ENCODE measurements at places on chromosomes 7 and 10.

GRCh38 chr7:88670536-88670935 lies 89.0 kb upstream of the ZNF804B start:
- no peak for DNase-seq

- DNase-seq, result no peak
These were observed 94.8 kb upstream of the HDAC9 start for GRCh38 chr7:18400726-18401125.

DNA sequence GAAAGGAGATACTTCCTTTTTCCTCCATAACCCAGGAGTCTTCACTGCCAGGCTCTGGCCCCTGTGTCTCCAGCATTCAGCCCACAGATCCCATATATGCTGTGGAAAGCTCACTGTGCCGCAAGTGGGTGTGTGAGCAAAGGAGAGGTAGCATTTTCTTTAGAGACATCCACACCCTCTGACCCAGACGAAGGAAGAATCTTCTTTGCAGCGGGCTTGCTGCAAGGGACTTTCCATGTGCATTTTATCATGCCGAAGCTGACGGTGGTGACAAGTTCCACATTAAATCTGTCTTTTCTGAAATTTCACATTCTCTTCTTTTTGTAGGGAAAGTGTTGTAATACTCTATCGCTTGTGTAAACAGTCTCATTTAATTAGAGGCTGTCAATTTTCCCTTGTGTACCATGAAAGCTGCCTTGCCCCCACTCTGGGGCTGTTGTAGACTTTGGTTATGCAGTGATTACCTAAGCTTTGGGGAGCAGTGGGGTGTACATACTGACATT lies 409.5 kb downstream of the SUGCT start:
- no peak for DNase-seq

DNA sequence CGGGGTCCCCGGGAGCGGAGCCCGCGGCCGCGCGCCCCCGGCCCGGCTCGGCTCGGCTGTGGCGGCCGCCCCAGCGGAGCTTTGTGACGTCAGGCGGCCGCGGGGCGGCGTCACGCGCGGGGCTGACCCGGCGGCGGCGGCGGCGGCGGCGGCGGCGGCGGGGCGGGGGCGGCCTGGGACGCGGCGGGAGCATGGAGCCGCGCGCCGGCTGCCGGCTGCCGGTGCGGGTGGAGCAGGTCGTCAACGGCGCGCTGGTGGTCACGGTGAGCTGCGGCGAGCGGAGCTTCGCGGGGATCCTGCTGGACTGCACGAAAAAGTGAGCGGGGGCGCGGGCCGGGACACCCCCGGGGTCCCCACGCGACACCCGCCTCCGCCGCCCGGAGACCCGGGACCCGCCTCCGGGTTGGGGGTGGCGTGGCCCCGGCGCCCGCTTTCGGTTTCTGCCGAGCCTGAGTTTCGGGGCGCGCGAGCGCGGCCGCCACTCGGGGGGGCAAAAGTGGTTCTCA lies at the start of gene PWWP2B:
TSS of gene PWWP2B (plus strand) at position 165 of the 506 bp plus-strand sequence. CDS start at position 192, 27 bp downstream.
- DNase-seq, result peak; percentile 27

GRCh38 chr7:113945018-113945938 lies 26.5 kb upstream of the PPP1R3A start:
- DNase-seq, result no peak

- no peak for DNase-seq
These were observed 71.4 kb upstream of the NFKB2 start for GRCh38 chr10:102324061-102324460.

GRCh38 chr7:147911201-147911601 lies 679.4 kb upstream of the C7orf33 start:
- no peak for DNase-seq

DNA sequence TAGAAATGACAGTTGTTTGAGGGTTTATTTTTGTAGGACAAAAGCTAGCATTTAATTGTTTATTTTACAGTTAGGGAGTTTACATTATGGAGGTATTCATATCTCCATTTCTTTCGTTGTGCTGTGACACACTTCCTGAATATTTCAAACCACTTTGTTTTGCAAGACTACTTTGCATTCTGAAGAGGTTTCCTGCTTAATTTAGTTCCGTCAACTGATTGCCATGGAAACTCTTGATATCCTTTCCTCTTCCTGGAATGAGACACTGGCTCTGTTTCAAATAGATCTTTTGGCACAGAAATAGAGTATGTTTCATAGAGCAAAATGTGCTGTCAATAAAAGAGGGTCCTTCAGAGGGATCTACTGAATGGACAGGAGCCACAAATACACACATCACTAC lies 159.5 kb upstream of the AGR3 start:
- peak; percentile 56 for DNase-seq

DNA sequence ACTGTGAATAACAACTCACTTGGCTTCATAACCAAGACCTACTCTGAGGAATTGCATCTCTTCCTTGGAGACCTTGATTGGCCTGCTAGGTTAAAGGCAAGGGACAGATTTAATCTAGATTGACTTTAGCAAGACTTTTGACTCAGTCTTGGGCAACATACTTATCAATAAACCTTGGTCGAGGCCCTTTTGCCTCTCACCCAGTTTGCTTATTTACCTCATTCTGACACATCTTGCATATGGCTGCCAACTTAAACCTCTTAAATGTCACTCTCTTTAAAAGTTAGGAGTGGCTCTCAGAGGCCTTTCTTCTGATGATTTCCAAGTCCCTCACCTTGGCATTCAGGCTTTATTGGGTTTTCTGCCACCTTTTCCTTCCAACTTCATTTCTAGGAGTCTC lies 124.5 kb downstream of the BAMBI start:
- DNase-seq, result no peak

GRCh38 chr10:132319853-132320653 lies 11.9 kb upstream of the LRRC27 start:
- DNase-seq, result peak; percentile 89

DNA sequence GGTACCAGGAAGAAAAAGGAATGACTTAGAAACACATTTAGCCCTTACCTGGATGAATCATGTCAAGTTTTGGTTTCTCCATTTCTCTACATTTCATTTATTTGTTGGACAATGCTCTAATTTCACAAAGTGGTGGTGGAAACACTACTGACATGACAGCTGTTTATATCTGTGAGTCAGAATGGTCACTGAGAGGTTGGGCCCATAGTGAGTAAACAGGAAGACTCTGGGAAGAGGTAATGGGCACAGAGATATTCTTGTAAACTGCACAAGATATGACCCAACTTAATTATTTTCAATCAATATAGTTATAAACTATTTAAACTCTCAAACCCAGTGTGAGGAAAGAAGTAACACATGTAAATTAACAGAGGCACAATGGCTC lies 176.3 kb upstream of the MEOX2 start:
- DNase-seq, result no peak

DNA sequence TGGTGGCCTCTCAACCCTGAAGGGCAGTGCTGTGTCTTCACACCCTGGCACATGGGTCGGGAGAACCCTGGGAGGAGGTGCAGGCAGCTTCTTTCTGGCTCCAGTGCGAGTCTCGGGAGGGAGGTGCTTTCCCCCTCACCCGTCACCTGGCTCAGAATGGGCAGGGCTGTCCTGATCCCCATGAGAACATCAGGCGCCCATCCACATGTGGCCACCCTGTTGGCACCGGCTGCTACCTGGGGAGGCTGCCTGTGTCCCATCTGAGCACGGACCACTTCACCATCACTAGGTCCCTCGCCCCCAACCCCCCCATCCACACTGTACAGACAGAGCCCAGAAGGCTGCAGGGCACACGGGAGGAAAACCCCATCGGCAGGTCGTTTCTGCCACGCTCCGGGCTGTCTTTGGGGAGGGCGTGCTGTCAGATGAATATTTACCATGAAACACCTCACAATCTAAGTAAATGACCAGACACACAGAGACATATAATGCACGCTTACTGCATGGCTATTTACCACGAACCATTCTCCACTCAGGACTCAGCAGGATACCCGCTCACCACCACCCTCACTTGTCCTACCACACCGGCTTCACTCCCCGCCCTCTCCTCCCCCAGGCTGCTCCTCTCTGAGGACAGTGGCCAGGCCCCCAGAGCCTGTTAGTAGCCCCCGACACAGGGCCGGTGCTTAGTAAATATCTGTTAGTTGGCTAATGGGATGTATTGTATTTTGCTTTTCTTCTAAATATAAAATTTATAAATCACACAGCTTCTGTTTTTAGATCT lies 282.2 kb downstream of the DNAJB6 start:
- no peak for DNase-seq

DNA sequence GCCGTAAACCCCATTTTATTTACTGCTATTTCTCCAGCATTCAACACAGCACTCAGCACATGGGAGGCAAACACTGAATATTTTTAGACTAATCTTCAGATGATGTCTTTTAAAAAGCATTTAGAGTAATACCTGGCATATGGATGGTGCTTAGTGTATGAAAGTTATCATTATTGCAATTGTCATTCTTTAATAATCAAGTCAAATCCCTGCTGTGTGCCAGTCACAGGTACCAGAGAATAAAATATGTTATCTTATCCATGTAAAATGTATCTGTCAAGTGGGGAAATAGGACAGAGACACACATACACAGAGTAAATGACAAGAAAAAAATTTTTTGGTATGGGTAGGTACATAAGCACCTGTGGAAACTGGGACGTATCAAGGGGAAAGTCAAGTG lies 18.5 kb downstream of the ANKRD22 start:
- no peak for DNase-seq

- no peak for DNase-seq
These were observed 40.3 kb upstream of the EFCAB10 start for GRCh38 chr7:105621617-105622016.

GRCh38 chr10:8171008-8171407 lies 116.5 kb downstream of the GATA3 start:
- no peak for DNase-seq

DNA sequence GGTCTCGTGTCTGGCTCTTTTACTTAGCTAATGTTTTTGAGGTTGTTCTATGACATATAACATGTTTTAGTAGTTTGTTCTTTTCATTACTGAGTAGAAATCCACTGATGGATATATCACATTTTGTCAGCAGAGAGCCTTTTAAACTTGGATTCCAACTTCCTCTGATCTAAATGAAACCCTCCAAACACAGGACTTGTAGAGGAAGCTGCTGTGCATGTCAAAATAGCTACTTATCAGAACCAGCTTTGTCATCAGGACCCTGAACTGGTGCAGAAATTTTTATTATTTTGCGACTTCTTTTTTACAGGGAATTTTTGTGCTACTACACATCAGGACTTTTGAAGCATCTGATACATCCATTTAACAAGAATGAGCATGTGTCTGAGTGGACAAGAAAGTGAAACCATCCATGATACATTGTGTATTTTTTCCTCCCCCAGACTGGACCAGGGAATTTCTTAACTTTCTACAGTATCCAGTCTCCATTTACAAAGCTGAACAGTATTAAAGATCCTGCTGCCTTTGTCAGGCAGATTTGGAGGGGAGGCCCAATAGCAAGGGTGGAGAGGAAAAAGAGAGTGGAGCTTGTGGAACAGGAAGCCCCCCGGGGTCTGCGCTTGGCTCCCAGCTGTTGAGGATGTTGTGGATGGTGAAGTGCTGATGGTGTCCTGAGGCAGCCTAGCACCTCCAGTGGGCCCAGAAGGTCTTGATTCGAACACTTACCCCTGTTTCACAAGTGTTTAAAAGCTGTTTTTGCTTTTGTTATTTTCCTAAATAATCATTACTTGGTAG lies 29.3 kb upstream of the MTPAP start:
- DNase-seq, result no peak

DNA sequence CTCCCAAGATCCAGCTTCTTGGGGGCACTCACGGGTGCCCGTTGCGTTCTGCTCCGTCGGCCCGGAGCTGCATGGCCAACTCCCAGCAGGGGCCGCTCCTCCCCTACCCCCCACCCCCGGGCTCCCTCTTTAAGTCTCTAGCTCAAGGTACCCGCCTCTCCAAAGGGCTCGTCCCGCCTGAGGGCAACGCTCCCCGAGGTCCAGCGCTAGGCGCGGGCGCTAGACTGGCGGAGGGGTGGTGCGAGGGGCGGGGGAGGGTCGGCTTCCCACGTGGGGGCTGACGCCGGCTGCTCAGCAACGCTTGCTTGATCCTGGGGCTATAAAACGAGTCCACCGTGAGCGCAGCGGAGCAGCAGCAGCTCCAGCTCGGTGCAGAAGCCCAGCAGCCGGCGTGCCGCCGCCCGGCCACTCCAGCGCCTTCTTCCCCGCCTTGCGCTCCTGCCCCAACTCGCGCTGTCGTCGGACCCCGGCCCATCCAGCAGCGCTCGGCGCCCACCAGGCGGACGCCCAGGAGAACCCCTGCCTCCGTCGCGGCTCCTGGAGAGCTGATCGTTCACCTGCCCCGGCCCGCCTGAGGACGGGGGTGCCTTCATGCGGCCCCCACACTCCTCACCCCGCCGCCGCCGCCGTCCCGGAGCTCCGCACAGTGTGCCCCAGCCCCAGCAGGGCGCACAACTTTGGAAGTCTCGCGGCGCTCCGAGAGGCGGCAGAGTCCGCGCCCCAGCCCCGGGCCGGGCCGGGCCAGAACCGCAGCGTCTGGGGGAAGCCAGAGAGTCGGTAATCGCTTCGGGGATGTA lies at the start of gene ADRA2A:
TSS of gene ADRA2A (plus strand) at position 348 of the 797 bp plus-strand sequence. CDS start 968 bp downstream, outside the sequence.
- peak; percentile 20 for DNase-seq

DNA sequence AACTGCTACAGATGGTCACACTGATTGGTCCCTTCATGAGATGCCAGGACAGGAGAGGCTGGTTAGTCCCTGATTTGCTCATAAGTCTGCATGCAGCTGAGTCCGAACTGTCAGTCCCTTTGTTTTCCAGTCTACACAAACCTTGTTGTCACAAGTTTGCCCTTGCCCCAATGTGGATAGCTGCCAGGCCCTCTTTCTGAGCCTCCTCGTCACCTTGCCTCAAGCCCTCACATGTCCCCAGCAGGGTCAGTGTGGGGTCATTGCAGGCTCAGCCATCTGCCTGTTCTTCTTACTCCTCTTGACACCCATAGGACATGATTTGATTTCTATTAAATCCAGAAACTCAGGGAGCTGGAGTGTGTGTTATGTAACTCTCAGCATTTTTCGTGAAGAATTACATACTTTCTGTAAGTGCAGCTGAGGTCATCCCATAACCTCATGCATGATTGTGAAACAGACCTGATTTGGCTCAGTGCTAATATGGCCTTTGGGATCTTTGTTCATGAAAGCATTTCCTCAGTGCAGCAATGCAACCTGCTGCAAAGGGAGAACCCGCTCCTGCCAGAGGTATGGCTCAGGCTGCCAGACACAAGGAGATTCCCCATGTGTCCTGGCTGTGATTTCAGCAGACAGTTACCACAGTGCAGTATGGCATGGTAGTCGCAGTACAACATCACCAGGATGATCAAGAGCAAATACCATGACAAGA lies 70.0 kb upstream of the ZMIZ2 start:
- DNase-seq, result no peak

GRCh38 chr10:112475575-112476218 lies 28.7 kb downstream of the VTI1A start:
- DNase-seq, result no peak

DNA sequence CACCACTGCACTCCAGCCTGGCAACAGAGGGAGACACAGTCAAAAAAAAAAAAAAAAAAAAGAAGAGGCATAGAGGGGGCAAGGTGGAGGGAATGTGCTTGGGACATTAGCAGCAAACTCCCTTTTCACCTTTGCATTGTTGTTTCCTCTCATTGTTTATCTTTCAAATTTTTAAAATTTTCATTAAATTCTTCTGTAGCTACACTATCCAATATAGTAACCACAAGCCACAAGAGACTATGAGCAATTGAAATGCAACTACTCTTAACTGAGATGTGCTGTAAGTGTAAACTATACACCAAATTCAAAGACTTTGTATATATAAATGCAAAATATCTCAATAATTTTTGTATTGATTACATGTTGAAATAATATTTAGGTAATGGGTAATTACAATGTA lies 43.4 kb downstream of the EBLN1 start:
- DNase-seq, result no peak

Data from activated CD4-positive, alpha-beta T cell treated with anti-CD3 and anti-CD28 coated beads, Interleukin-10, Interleukin-2, amounts not matched to agents 100 ng/mL and 50 ng/mL, durations not matched to agents 16 hours and 8 hours (primary cell).